ENCODE measurements at places on chromosomes 1 and 21.

- no peak overlapping the region for H3K27ac ChIP-seq
- H3K4me3 ChIP-seq = no peak overlapping the region
- no peaks in the 10 kb centered on the region for H3K27me3 ChIP-seq
- no peaks in the 10 kb centered on the region for H3K4me1 ChIP-seq
These were observed 84.2 kb downstream of the RABGAP1L start for GRCh38 chr1:174243451-174244000.

DNA sequence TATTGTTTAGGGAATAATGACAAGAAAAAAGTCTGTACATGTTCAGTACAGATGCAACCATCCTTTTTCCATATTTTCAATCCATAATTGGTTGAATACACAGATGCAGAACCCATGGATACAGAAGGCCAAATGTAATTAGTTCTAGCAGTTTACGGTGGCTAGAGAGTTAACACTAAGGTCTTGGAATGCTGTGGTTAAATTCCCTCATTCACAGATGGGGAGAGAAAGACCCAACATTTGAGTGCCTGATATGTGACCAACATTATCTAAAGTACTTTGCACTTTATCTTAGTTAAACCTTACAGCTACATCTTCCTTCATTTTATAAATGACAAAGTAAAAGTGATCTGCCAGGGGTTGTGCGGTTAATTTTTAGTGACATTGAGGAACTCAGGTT is 5.3 kb downstream of the SCMH1 start:
- peaks cover 7% of the 10 kb centered on the region for H3K4me1 ChIP-seq
- no peak for DNase-seq
- H3K27ac ChIP-seq = no peak overlapping the region
- H3K36me3 ChIP-seq = no peaks in the 10 kb centered on the region
- H3K27me3 ChIP-seq = peaks cover 42% of the 10 kb centered on the region

GRCh38 chr1:228810878-228811711 is 75.8 kb downstream of the RHOU start:
- no peaks in the 10 kb centered on the region for H3K36me3 ChIP-seq
- H3K27ac ChIP-seq = no peak overlapping the region
- H3K4me3 ChIP-seq = no peak overlapping the region
- DNase-seq = no peak
- H3K27me3 ChIP-seq = no peaks in the 10 kb centered on the region

DNA sequence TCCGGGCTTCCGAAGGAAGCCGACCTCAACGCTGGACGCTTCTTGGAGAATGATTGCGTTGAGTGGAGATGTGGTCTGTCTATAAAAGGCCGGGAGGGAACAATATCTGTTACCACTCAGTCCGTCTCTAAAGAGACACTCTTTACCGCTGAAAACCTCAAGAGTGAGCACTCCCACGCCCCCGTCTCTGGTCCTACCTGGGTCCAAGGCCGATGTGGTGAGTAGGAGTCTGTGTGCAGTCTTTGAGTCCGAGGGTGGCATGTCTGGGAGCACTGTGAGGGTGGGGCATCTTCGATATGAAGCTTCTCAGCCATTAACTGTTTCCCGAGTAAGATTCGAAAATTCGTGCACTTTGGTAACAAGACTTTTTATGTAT is 576 bp downstream of the ZFP69 start:
- peaks cover 20% of the 10 kb centered on the region for H3K36me3 ChIP-seq
- no peaks in the 10 kb centered on the region for H3K4me1 ChIP-seq
- peak overlapping the region; percentile 91 for H3K4me3 ChIP-seq
- no peaks in the 10 kb centered on the region for H3K27me3 ChIP-seq

- H3K27ac ChIP-seq = peak overlapping the region; percentile 58
- no peak for DNase-seq
- no peaks in the 10 kb centered on the region for H3K4me1 ChIP-seq
- H3K36me3 ChIP-seq = no peaks in the 10 kb centered on the region
These were observed 119.0 kb downstream of the PDE4B start for GRCh38 chr1:65911679-65912078.

GRCh38 chr1:31122741-31123140 is 57.2 kb upstream of the PUM1 start:
- no peaks in the 10 kb centered on the region for H3K27me3 ChIP-seq
- no peaks in the 10 kb centered on the region for H3K4me1 ChIP-seq
- no peak overlapping the region for H3K4me3 ChIP-seq

GRCh38 chr1:202068596-202068995 is 54.1 kb upstream of the GPR37L1 start:
- no peaks in the 10 kb centered on the region for H3K36me3 ChIP-seq
- no peak overlapping the region for H3K27ac ChIP-seq
- no peak for DNase-seq

DNA sequence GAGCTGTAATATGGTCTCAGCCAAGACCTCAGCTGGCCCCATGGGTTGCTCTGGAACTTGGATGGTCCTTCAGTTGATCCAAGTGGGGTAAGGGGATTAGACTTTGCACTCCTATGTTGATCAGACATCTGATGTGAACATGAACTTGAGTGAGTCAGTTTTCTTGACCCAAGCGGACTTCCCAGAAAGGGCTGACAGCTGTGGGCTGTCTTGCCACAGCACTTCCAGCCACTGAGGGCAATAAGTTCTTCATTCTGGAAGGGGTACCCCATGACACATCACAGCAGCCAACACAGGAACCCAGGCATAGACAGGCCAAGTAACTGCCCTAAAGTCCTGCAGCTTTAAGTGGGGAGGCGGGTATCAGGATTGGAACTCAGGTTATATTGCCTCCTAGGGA is 93.9 kb upstream of the USP24 start:
- H3K27ac ChIP-seq = no peak overlapping the region
- DNase-seq = peak; percentile 13
- H3K36me3 ChIP-seq = no peaks in the 10 kb centered on the region

GRCh38 chr1:234709473-234710228 is 99.7 kb upstream of the IRF2BP2 start:
- DNase-seq = no peak
- no peaks in the 10 kb centered on the region for H3K36me3 ChIP-seq
- H3K27me3 ChIP-seq = no peaks in the 10 kb centered on the region
- H3K4me1 ChIP-seq = peaks cover 6% of the 10 kb centered on the region
- H3K27ac ChIP-seq = no peak overlapping the region

DNA sequence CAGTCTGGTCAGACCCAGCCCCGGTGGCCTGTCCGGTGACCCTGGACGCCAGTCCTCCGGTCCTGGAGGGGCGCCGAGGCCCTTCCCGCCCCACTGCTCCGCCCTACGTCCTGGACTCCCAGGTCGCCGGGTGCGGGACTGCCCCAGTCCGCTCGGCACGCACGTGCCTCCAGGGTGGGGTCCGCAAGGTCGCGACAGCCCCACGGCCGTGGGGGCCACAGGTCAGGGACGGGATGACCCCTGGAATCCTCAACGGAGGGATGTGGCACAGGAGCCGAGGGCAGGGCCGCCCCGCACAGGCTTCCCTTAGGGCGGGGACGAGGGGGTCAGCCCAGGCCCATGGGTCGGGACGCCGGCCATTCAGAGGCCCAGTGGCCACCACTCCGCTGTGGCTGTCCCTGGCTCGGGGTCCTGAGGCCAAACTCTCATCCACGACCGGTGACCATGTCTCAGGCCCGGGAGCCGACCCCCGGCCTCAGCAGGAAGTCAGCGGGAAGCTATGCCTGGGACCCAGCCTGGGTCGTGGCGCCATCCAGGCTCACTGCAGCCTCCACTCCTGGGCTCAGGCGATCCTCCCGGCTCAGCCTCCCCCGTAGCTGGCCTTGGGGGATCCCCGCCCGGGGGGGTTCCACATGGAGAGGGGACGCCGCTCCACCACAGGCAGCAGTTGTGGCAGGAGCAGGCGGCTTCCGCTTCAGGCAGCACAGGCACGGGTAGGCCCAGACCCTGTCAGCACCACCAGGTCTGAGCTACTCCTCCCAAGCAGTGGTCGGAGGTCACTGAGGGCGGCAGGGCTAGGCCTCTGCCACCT is 599 bp upstream of the TMEM240 start:
- no peaks in the 10 kb centered on the region for H3K4me1 ChIP-seq
- no peaks in the 10 kb centered on the region for H3K27me3 ChIP-seq
- H3K27ac ChIP-seq = no peak overlapping the region
- no peak for DNase-seq
- H3K4me3 ChIP-seq = no peak overlapping the region

DNA sequence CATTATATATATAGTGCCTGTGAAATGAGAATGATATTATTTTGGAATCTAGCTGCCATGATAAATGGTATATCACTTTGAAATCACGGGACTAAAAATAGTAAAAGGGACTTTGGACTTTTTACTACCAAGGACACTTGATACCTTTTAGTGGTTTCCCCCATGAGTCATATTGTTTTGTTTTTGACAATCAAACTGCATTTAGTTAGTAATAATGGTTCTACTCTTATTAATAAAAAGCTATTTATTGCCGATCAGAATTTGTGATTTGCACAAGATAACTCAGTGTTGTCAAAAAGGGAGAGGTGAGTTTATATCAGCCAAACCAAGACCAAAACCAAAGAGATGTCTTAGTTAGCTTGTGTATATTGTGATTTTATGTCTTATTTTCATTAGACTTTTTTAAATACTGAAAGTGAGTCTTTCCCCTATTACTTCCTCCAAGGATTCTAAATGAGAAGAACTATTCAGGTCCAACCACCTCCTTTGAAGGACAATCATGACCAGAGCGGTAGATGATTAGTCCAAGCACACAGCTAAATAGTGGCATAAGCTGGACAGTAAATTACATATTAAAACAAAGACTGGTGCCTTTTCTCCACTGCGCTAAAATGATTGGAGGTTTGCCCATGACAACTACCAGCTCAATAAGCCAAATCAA is 281.7 kb upstream of the ESRRG start:
- H3K36me3 ChIP-seq = no peaks in the 10 kb centered on the region
- H3K4me1 ChIP-seq = no peaks in the 10 kb centered on the region

- H3K4me1 ChIP-seq = no peaks in the 10 kb centered on the region
- H3K27me3 ChIP-seq = peaks cover 5% of the 10 kb centered on the region
- no peak overlapping the region for H3K4me3 ChIP-seq
- H3K36me3 ChIP-seq = no peaks in the 10 kb centered on the region
These were observed 6.9 kb upstream of the TRIM62 start for GRCh38 chr1:33188572-33189275.

GRCh38 chr1:51976846-51977602 is 13.5 kb downstream of the RAB3B start:
- peaks cover 12% of the 10 kb centered on the region for H3K4me1 ChIP-seq
- peaks cover 40% of the 10 kb centered on the region for H3K36me3 ChIP-seq
- no peak overlapping the region for H3K4me3 ChIP-seq
- no peak overlapping the region for H3K27ac ChIP-seq
- DNase-seq = no peak

GRCh38 chr1:9615316-9616063 is 26.8 kb downstream of the TMEM201 start:
- no peak overlapping the region for H3K4me3 ChIP-seq
- peak; percentile 92 for DNase-seq
- peaks cover 6% of the 10 kb centered on the region for H3K36me3 ChIP-seq
- no peak overlapping the region for H3K27ac ChIP-seq
- H3K27me3 ChIP-seq = no peaks in the 10 kb centered on the region

DNA sequence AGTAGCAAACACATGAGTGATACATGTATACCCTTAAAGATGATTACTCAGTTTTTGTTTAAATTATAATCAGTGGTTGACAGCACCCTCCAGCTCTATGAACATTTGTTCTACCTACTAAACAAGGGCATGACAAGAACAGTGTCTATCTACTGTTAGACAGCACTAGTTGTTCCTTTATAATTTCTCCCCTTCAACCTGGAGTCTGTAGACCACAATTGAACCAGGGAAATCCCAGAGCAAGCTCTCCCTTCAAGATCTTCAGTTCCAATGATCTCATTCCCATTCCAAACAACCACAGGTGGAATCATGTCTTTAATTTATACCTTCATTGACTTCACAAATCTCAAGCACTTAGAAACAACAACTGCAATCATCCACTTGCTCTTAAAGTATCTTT is 216.1 kb downstream of the HHIPL2 start:
- peaks cover 4% of the 10 kb centered on the region for H3K4me1 ChIP-seq
- no peak overlapping the region for H3K4me3 ChIP-seq
- H3K27ac ChIP-seq = no peak overlapping the region
- no peaks in the 10 kb centered on the region for H3K36me3 ChIP-seq
- DNase-seq = no peak
- H3K27me3 ChIP-seq = no peaks in the 10 kb centered on the region
